ENCODE measurements at places on chromosomes 12 and 14. TPM values are rescaled to one million over a fixed set of nuclear protein-coding genes. Genes with fewer than 3 reads are reported as not detected.

The NPFF gene
- total RNA-seq: not detected

The LRTM2 gene
- total RNA-seq: not detected

The GAS2L3 gene
- total RNA-seq: 2.7 TPM

The TMEM263 gene
- total RNA-seq: 35.8 TPM

The NEUROD4 gene
- total RNA-seq: not detected

The AKAP5 gene
- total RNA-seq: 0.16 TPM

The PRORP gene
- 22.0 TPM for total RNA-seq

The SLC17A8 gene
- not detected for total RNA-seq

The MYF5 gene
- total RNA-seq: not detected

The DNAH10 gene
- 0.22 TPM for total RNA-seq

The C12orf54 gene
- total RNA-seq: not detected

The NGB gene
- total RNA-seq: not detected

The GLIPR1L1 gene
- total RNA-seq: not detected

The TAC3 gene
- total RNA-seq: not detected

The FBXO21 gene
- total RNA-seq: 35.2 TPM

The PIP4K2C gene
- total RNA-seq: 13.1 TPM

The TAS2R14 gene
- 0.38 TPM for total RNA-seq

The LMO3 gene
- 3.8 TPM for total RNA-seq

The FOXA1 gene
- not detected for total RNA-seq

The C1RL gene
- total RNA-seq: 14.4 TPM

The ADAM20 gene
- total RNA-seq: 0.35 TPM

The KDM2B gene
- total RNA-seq: 13.1 TPM
